Endothelial cell (in vitro differentiated cells): ENCODE measurements at places on chromosomes 12 and 14.

DNA sequence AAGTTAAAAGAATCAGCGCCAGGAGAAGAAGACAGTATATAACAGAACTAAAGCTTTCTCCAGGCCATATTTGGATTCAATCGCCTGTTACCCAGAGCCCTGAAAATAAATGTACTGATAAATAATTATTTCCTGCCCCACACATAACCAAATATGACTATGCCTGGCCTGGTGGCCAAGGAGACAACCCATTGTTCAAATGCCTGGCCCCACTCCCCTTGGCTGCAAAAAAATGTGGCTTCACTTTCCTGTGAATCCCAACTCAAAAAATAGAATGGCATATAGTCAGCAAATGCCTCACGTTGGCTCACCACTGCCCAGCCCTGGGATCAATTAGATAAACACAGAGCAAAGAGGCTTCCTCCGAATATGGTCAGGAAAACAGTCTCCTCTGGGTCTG is 472.1 kb downstream of the BCL11B start:
- DNase-seq: no peak

DNA sequence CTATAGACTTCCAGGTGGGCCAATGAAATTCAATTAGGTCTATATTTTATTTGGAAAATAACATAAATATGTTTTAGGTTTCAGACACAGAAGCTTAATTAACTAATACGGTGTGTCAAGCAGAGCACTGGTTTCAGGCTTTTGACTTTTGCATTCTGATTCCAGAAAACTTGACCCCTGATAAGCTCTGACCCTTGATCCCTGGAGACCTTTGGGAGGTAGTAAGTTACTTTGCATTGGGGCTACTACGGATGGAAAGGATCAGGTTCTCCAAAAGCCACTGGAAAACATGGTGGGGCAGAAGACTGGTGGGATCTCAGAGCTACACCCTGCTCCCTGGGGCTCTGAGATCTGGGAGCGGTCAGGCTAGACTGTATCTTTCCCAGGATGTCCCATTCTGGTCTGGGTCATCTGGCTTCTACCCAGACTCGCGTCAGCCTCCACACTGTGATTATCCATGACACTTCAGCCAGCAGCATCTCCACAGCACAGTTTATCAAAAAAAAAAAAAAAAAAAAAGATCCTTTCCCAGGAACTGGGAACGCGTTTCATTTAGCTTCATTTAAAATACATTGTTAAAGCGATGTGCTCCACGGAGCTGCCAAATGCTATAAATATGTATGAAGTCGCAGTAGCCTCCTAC is 17.8 kb upstream of the EMP1 start:
- no peak for DNase-seq

DNA sequence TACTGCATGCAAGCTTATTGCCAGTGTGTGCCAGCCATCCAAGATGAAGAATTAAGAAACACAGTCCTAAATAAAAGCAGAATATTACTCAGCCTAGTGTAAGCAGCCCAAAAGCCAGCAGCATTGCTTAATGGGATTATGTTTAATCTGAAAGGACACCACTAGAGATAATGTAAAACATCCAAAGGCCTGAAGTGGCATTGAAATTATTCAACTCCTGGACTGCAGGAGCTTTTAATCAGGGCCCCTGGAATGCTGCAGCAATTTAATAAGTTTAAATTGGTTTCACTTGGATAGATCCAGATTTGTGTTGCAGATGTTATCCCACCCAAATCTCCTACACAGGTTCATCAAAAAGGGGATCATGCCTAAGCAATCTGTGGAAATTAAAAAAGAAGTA is 193.0 kb downstream of the C12orf50 start:
- no peak for DNase-seq

GRCh38 chr14:76908834-76909233 is 82.6 kb downstream of the LRRC74A start:
- no peak for DNase-seq

GRCh38 chr12:57193706-57194245 is 22.8 kb upstream of the NXPH4 start:
- DNase-seq: no peak

DNA sequence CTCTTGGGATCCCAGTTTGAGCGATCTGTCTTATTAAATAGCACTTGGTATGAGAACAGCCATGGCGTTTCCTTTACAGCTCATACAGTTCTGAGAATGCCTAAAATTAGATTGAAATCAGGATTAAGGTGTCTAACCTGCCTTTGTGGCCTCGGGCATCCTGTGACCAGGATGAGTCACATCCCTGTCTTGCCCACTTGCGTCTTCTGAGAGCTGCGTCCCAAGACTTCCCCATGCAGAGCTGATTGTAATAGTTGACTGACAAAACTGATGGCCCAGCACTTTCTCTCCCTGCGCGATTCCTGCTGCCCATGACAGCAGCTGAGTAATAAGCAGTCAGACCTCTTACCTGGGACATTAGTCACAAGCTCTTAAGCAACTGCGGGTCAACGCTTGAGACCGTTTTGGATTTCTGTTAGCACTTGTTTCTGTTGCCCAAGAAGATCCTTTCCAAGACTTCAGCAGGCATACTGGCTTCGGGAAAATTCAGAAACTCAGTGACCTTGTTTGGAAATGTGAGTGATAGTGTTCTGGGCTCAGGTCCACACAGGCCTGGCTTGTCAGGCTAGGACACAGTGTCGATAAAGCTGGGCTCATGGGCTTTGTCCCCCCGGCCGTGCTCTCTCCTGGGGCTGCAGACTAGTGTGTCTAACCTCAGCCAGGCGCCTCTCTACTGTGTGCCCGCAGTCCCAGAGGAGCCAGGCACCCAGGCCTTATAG is 169.9 kb upstream of the HIF1A start:
- no peak for DNase-seq
